Left ventricle myocardium inferior (tissue), 1 donor: ENCODE measurements at places on chromosomes 7 and 10.
A peak's percentile ranks its signal among the peaks of the same experiment; 100 is the strongest.

DNA sequence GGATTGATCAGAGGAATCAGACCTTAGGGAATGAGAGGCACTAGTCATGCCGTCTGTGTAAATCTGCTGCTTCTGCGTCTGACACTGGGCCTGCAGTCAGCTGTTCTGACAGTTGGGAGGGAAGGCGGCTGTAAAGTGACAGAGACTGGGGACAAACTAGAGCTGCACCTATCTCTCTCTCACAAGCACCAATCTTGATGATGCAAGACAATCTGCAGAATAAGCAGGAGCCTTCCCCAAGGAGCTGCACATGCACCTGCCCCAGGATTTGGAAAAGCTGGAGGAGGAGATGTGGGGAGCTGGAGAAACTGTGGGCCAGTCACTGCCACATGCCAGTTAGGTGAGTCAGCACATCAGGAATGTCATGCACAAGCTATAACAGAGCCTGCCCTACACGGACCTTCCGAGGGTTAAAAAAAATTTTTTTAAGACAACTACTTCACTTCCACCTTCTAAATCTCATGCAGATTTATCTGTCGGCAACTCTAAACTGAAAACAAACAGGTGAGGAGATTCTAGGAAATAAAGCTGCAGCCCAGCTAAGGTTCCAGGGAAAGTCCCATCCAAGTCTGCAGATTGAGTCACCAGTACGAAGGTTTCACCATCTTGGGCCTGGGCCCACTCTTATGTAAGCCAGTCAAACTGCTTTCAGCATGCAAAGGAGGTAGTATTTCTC, 39.2 kb downstream of the ENO4 start:
- DNase-seq, result peak; percentile 33

GRCh38 chr7:30934732-30935568, 23.3 kb downstream of the AQP1 start:
- peak; percentile 15 for DNase-seq

GRCh38 chr10:63391812-63392211, 74.0 kb downstream of the JMJD1C start:
- no peak for DNase-seq

DNA sequence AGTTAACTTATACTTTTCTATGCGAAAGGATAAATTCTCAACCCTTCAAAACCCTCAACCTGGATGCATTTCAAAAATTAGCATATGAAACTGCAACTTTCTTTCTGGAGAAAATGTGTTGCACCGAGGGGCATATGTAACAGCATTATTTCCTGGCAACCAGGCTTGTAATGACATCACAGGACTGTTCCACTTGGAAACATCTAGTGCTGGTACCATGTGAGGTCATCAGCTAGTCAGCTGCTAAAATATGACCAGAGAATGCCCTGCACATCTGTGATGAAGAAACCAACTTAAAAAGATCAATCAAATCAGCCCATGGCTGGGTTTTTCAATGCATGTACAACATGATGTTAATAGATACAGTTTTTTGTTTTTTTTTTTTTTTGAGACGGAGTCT, 40.0 kb downstream of the FGFR2 start:
- DNase-seq, result no peak

GRCh38 chr10:69172241-69172982, 7.6 kb upstream of the SUPV3L1 start:
- no peak for DNase-seq

DNA sequence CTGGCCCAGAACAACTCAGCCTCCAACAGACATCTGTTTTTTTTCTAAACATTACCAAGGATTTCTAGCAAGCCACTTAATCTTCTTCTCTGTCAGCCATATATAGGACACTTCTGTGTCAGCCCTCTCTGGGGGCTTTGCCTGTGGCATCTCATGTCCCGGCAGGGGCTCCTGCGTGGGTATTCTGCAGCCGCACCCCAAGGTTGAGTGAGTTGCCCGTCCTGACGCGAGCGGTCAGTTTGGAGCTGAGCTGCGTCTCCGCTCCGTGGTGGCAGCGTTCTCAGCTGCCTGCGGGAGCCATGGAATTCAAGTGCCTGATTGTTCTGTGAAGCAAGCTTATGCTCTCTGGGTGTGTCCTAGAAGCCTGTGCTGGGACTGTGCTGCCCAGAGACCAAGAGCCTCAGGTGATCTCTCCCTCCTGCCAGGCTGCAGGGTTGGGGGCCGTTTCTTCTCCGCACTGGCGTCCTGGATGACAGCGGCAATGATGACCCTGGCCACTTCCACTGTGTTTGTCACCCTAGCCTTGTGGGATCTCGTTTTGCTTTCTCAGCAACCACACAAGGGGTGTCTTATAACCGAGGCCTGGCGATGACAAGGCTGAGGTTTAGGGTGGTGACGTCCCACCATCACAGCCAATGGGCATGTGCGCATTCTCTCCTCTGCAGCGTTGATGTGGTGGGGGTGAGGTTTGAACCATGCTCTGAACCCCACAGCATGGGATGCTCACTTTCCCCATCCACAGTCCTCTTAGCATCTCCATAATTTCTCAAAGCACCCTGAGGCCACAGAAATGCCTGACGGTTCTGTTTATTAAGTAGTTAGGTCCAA, 612.6 kb upstream of the FOXK1 start:
- no peak for DNase-seq

DNA sequence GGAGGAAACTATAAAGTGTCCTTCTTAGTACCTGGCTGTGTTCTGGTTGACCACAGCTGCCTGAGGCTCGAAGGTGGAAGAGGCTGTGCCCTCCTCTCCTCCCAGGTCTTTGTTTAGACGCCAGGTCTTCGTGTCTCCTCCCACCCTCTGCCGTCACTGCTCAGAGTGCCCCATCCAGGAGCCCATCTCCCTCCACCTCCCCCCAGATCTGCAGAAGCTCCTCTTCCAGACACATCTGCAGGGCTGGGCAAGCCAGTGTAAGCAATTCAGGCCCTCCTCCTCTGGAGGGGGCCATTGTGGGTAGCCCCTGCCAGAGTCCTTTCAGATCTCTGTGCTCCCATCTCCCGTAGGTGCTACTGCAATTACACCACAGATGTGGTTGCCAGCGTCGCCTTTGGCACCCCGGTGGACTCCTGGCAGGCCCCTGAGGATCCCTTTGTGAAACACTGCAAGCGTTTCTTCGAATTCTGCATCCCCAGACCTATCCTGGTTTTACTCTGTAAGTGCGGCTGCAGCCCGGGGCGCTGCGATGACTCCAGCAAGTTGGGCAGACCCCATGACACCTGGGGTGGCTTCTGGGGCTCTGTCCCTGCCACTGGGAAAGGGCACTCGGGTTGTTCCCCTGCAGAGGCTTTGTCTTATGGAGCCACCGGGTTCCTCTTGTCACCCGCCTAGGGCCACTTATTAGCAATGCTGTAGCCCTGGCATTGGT, 107.5 kb downstream of the PARP12 start:
- no peak for DNase-seq

DNA sequence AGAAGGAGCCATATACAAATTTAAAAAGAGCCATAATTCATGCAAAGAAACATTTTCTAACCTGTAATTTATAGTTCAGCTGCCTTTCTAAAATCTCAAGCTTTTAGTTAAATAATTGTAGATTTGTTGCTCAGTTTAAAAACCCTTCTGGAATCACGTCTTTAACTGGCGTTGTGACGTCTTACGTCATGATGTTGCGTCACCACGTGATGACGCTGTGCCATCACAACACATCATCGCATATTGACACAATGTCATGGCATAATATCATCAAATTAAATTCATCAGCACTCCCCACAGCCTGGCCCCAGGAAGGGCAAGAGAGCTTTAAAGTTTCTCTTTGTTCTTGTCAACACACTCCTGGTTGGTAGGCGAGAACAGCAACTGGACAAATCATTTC, 194.8 kb downstream of the GRM8 start:
- DNase-seq, result no peak

DNA sequence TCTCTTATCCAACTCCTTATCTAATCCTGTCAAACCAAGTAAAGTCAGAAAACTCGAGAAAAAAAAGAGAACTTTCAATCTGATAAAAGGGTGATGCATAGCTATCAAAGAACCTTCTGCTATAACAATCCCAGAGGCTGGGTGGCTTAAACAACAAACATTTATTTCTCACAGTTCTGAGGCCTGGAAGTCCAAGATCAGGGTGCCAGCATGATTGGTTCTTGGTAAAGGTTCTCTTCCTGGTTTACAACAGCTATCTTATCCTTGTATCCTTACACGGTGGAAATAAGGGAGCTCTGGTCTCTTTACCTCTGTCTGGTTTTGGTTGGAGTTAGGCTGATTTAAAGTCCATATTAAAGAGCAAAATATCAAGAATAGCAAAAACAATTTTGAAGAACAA, 131.9 kb downstream of the PHTF2 start:
- no peak for DNase-seq

GRCh38 chr10:126439942-126440341, 51.7 kb upstream of the ADAM12 start:
- no peak for DNase-seq

- DNase-seq, result no peak
These were observed 15.4 kb upstream of the FKBP9 start for GRCh38 chr7:32941681-32942414.

DNA sequence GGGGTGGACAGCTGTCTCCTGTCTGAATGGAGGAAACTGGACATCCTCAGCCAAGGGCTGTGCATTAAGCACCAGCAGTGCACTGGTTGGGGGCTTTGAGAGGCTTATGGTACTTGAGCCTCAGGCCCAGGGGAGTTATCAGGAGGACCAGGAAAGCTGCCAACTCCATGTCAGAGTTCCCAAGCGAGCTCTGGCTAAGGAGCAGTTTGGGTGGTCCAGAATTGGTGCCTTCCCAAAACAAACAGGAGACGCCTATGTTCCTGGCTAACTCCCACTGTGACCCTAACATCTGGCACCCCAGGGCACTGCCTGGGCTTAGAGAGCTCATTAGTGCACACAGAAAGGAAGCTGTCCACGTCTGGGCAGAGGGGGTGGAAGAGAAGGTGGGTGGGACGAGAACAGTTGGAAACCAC, 408.6 kb upstream of the NPVF start:
- peak; percentile 46 for DNase-seq

DNA sequence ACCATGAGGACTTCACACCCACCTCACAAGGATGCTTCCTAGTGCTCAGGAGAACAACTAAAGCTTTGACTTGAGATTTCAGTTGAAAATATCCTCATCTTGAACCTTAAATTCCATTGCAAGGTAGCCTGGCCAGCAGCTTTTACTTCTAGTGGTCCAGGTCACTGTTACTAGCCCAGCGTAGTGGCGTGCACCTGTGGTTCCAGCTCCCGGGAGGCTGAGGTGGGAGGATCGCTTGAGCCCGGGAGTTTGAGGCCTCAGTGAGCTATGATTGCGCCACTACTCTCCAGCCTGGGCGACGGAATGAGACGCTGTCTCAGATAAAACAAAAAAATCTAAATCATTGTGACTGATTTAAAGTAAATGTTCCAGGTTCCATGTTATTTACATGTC, 28.3 kb upstream of the PRKAR1B start:
- no peak for DNase-seq

DNA sequence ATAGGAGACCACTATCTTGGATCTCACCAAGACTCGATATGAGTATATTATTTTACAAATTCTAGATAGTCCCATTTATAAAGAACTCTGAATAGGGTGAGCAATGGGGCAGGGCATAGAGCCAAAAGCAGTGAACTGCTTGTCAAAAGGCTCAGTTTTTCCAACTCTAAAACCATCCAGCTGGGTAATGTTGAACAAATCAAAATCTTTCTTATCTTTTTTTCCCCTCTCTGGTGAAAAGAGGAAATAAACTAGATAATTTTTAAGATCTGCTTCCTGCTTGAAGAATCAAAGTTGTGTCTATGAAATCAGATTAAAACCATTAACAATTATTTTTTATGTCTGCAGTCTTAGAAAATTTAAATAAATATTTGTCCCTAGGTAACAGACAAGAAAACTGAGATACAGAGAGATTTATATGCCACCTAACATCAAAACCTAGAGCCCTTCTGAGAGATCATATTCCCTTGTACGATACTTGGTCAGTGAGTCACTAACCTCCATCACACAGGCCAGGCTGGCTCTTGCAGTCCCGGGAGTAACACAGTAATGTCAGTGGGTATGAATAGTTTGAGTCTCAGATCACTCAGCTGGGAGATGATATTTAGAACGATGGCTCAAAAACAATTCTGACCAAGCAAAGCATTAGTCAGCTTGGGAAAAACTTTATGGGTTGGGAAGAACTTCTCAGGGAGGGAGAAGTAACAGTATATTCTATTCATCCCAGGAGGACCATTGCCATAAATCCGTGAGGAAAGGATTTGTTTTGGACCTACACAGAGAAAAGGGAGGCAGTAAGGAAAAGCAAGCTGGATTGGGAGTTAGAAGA, 178.8 kb downstream of the REEP3 start:
- DNase-seq, result no peak

GRCh38 chr10:12774204-12774894, 227.2 kb downstream of the CCDC3 start:
- DNase-seq, result no peak

DNA sequence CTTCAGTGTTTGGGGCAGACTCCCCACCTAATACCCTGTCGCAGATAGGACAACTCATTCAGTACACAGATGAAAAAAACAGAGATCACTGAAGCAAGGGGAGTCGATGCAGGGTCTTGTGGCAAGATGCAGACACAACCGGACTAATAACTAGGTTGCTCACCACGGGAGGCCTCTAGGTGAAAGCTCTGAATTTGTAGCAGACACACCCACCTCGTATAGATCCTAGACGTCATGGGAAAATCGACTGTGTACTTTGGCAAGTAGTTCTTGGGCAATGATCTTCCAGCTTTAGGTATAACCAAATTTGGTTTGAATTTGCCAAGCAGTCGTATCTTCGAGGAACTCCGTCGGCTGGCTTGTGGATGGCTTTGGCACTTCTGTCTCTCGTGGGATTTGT, 88.1 kb downstream of the TCF7L2 start:
- no peak for DNase-seq
